Endothelial cell of umbilical vein (primary cell): ENCODE measurements at places on chromosomes 7 and 10. TPM values are rescaled to one million over a fixed set of nuclear protein-coding genes. Genes with fewer than 3 reads are reported as not detected.
A peak's percentile ranks its signal among the peaks of the same experiment; 100 is the strongest.

The KLHDC10 gene
- 28.6 and 31.3 TPM in 2 replicates for total RNA-seq

- no peak for DNase-seq
Observed at GRCh38 chr7:111215550-111215949, 124.6 kb downstream of the LRRN3 start.

DNA sequence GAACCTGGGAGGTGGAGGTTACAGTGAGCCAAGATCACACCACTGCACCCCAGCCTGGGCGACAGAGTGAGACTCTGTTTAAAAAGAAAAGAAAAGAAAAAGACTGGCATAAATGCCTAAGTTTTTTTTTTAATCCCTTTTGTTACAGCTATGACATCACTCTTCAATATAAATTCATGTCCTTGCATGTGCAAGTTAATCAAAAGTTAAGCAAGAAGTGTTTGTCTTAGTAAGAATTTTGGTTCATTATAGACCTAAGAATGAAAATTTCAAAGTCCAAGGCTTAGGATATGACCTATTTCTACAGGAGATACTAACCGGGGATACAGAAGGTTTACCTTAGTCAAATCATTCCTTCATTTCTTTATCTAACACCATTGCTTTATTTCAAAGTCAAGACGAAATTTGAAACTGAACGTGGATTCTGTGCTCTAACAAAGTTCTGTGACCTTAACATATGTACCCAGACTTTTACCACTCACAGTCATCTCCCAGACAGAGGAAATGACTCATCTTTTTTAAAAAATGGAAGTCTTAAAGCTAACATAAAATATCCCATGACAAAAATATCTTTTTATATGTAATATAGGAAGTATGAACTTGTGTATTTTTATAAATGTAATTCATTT is 29.3 kb upstream of the ITGB8 start:
- DNase-seq, result peak; percentile 71

- DNase-seq, result no peak
Observed at GRCh38 chr10:116201011-116201410, 72.0 kb downstream of the GFRA1 start.

DNA sequence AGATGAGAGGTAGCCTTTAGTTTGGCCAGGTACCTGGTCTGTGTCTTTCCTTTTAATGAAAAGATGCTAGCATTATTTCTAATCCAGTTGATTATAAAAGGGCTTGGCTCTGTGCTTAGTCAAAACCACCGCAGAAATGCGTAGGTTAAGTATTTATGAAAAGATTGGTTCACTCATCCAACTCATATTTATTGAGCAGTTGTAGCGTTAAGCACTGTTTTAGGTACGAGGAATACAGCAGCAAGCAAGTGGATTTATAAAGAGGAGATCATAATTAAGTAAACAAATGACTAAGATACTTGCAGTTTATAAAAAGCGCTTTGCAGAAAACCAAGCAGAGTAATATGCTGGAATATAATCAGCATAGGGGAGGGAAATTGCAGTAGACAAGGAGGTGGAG is 129.8 kb downstream of the PPP1R17 start:
- DNase-seq, result no peak

GRCh38 chr10:56240471-56240870 is 120.6 kb downstream of the ZWINT start:
- DNase-seq, result no peak

GRCh38 chr10:42987575-42987974 is 89.3 kb upstream of the RET start:
- DNase-seq, result no peak

GRCh38 chr7:16734148-16734726 is 19.3 kb upstream of the TSPAN13 start:
- DNase-seq, result no peak

The TECPR1 gene
- total RNA-seq, result 84.9 and 97.5 TPM in 2 replicates

GRCh38 chr10:112352044-112352443 is 21.9 kb upstream of the ACSL5 start:
- no peak for DNase-seq

DNA sequence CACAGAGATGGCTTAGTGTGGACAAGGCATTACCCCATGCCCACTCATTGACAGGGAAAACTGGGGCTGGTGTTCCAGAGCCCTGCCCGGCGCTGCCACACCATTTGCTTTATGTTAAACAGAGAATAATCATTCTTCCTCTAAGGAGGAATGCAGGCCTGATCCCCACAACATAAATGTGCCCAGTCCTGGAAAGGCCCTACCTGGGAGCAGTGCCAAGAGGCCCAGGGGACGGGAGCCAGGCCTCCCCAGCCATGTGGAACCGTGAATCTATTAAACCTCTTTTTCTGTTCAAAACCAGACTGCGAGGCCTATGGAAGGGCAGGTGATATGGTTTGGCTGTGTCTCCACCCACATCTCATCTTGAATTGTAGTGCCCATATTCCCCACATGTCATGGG is 264.1 kb downstream of the GRID1 start:
- DNase-seq, result no peak

GRCh38 chr10:11256896-11257295 is 239.2 kb downstream of the CELF2 start:
- no peak for DNase-seq

DNA sequence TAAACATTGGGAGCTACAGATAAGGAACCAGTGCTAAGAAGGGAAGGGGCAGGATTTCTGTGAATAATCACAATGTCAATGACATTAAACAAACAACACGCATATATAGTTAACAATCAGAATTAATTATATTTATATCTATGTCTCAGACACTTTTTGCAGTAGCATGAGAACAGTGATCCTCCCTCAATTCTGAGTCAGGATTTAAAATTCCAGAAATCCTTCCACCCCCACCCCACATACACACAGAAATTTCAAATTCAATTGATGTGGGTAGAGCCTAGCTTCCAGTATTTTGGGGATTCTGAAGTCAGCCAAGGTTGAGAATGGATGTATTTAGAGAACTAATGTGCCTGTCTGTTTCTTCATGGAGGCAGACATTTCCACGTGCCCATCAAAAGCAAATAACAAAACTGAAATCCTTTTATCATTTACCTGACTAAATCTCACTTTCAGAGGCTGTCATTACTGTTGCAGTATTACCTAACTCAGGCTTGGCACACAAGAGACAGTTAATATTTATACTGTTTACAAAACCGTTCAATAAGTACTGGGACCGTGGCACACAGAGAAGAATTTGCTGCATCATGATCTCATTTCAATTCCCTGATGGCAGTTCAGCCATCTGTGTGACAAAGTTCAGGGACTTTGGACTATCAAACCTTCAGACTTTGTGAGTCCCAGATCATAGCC is 116.6 kb upstream of the PALS2 start:
- no peak for DNase-seq

DNA sequence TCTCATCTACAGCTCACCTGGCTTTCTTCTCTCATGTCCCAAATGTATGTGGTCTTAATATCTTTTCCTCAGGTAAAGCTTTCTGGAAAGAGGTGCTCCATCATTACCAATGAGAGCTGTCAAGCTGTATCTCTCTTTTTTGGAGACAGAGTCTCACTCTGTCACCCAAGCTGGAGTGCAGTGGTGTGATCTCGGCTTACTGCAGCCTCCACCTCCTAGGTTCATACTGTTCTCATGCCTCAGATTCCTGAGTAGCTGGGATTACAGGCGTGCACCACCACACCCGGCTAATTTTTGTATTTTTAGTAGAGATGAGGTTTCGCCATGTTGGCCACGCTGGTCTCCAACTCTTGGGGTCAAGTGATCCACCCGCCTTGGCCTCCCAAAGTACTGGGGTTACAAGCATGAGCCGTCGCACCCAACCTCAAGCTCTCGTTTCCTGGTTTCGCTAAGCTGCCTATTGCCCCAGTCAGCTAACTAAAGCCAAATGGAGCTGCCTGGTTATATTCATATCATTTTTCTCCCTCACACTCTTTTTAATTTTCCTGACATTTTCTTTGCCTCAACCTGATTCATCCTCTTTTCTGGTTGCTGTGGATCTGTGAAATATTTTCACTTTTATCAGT is 60.5 kb downstream of the SUFU start:
- no peak for DNase-seq

The CYP2C19 gene
- not detected in 2 replicates for total RNA-seq

DNA sequence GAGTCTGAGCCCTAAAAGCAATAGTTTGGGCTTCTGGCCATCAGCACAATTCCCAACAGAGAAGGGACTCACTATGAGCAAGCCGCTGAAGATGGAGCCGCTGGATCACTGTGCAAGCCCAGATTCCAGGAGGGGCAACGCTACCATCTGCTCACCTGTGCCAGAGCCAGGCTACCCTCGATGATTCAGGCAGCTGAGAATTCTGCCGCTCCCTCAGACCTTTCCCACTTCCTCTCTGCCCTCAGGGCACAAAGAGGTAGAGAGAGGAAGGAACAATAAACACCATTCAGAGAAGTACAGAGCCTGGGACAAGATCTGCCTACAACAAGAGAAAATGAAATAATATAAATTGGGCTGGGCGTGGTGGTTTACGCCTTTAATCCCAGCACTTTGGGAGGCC is 98.1 kb downstream of the MYOF start:
- no peak for DNase-seq

DNA sequence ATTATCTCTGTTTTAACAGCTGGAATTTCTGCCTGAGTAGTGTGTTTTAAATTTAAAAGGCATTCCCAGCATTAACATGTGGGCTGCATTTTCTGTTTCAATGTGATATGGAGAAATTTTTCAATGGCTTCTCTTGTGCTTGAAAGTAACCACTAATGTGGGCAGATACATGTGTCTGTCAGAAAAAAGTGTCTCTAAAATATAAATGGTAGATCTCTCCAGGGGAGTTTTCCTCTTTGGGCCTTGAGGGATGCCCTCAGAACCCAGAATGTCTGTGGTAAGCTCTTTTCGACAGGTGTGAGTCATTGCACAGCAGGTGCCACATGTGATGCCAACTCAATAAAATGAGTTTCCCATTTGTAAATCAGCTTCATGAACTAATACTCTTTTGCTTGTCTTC is 221.1 kb downstream of the SEMA3E start:
- DNase-seq, result no peak

DNA sequence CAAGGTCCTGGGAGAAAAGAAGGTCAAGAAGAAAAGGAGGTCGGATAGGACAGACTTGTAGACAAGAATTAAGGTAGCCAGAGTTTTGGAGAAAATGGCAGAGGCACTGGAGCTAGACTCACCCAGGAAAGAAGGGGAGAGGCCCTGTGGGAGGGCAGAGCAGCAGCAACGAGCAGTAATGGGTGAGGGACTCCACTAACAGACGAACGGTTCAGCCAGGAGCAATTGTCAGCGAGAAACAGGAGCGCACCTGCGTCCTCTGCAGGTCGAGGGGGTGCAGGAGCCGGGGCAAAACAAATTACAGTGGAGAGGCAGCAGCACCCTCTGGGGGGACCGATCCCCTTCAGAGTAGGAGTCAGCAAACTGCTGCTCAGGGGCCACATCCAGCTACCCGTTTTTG is 18.5 kb upstream of the IGFBP3 start:
- no peak for DNase-seq

DNA sequence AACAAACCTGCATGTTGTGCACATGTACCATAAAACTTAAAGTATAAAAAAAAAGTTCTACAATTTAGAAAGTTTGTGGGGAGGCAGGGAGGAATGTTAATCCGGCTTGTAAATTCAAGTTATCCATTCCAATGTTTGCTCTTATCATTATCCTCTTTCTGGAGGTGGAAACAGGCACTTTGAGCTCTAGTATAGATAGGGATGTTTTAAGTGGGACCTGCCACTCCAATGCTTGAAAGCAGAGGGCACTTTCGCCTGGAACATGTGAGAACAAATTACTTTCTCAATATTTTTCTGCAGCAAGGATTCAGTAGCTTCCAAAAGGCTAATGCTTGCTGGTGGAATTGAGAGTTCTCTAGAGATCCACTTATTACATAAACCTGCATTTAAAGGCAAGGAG is 45.6 kb downstream of the FEZF1 start:
- no peak for DNase-seq

- DNase-seq, result no peak
Observed at GRCh38 chr10:81405399-81405798, 469.6 kb upstream of the NRG3 start.

GRCh38 chr10:78974617-78975317 is 94.0 kb upstream of the ZMIZ1 start:
- peak; percentile 94 for DNase-seq

The GDF10 gene
- total RNA-seq, result not detected in 2 replicates

GRCh38 chr10:128912568-128913311 is 554.3 kb upstream of the MGMT start:
- DNase-seq, result no peak

The CYP3A7 gene
- total RNA-seq, result not detected in 2 replicates

- no peak for DNase-seq
Observed at GRCh38 chr7:131483586-131483985, 72.8 kb downstream of the PODXL start.

DNA sequence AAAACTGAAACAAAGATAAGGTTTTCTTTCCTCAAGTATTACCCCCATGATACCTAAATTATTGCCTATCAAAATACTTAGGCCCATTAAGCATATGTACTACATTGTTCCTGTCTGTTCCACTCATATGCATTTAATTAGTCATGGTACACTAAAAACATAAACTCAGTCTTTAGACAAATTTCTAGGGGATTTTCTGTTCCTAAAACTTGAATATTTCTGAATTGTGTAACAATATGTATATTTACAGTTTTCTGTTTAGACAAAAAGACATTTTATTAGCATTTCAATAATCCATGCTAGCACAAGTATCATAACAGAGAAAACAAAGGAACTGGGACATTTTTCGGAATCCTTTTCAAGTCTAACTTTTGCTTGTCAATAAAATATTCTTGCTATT is 234.2 kb downstream of the CRPPA start:
- no peak for DNase-seq

The FAM25C gene
- total RNA-seq, result not detected in 2 replicates

- no peak for DNase-seq
Observed at GRCh38 chr10:92857904-92858514, 9.7 kb downstream of the EXOC6 start.

- no peak for DNase-seq
Observed at GRCh38 chr10:119461380-119461779, 81.1 kb downstream of the RGS10 start.

- DNase-seq, result no peak
Observed at GRCh38 chr7:70408891-70409290, 723.1 kb upstream of the GALNT17 start.

DNA sequence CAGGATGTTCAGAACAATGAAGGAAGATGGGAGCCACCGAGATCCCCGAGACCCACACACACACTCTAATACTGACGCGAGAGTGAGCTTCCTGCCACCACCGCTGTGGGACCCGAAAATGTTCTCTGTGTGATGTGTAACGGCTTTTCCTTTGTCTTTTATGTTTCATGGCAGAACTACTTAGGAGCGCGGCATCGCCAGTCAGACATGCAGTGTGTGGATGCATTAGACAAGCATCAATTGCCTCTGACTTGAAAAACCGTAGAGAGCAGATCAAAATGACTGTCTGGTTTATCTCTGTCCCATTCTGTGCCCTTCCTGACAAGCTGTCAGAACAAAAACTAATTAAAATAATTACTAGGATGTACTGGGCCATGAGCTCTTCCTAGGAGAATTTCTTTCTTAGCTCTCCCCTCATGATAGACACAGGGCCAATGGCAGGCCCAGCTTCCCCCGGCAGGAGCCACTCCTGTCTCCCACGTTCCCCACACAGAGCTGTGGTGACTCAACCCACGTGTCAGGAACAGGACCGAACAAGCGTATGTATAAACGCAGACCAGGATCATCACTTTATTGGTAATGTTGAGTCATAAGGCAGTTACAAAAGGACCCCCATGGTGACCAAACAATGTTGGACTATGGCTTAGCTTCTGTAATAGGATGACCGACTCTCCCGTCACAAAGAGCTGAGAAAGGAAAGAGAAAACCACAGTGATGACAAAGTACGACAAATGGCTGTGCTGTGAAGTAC is 705.0 kb downstream of the PARD3 start:
- no peak for DNase-seq
